Caco-2 (cell line): ENCODE measurements at places on chromosomes 13 and 19.

DNA sequence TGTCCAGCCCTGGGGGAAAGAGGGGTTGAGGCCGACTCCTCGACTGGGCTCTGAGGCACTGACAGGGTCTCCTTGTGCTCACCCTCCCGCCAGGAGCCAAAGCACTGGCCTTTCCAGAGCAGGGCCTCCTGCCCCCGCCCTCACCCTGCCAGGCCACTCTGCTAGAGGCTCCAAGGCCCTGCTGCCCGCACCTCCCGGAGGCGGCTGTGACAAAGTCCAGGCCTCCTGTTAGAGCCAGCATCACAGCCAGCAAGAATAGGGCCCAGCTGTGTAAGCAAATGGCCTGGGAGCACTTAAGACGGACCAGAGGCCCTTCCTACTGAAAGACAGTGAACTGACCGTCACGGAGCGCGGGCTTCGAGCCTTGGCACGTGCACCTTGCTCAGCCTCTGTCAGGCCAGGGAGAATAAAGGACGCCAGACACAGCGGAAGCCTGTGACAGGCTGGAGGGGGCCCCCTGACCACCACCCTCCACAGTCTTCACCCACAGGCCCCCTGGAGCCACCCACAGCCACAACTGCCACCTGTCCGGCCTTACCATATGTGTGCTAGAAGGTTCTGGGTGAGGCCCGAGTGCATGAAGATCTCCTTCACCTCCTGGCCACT is 50.9 kb downstream of the EPS15L1 start:
- DNase-seq, result no peak

DNA sequence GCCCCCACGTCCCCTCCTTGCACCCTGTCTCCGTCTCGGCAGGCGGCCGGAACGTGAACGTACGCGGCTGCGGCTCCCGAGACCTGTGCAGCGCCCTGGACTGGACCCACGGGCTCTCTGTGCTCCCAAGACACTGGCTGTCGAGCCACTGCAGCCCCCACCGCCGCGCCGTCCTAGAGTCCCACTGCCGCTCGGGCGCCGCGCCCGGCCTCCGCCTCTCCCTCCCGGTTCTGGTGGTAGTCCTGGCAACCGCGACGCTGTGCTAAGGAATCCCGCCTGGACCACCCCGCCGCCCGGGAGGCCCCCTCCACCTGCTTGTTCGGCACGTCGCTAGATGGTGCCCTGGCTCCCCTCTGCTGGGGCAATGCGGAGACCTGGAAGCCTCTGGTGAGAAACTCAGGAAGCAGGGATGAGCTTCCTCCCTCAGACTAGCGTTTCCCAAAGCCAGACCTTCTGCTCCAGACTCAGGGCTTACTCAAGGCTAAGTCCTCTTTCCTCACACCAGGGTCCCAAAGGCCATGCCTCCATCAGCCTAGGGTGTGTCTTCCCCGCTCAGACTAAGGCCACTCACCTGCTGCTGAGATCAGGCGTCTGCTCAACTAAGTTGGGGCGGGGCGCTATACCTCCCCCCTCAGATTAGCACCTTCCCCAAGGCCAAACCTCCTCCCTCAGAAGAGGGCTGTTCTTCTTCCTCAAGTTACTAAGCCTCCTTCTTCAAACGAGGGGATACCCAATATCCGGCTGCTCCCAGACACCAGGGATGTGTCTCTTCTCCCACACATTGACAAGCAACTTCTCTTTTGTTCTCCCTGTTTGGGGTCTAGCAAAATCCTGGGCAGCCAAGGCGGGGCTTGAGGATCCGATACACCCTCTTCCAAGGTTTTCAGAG is 16.1 kb upstream of the IRGC start:
- no peak for DNase-seq

DNA sequence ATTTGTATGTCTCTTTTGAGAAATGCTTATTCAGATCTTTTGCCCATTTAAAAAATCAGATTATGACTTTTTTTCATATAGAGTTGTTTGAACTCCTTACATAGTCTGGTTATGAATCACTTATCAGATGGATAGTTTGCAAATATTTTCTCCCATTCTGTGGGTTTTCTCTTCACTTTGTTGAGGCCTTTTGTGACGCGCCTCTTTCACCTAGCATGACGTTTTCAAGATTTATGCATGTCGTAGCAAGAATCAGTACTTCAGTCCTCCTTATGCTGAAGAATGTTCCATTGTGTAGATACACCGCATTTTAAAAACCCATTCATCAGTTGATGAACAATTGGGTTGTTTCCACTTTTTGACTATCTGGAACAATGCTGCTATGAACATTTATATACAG is 13.4 kb downstream of the PABPC3 start:
- DNase-seq, result no peak

GRCh38 chr13:42394711-42395085 is 122.7 kb downstream of the AKAP11 start:
- DNase-seq, result no peak

- DNase-seq, result no peak
These were observed 17.4 kb upstream of the IRS2 start for GRCh38 chr13:109803825-109804224.
